Left colon (tissue), 2 donors: ENCODE measurements at places on chromosomes 16 and 17. TPM values are rescaled to one million over a fixed set of nuclear protein-coding genes. Genes with fewer than 3 reads are reported as not detected.

- no peak for DNase-seq
Observed at GRCh38 chr17:6482105-6482455, 37.8 kb downstream of the PIMREG start.

DNA sequence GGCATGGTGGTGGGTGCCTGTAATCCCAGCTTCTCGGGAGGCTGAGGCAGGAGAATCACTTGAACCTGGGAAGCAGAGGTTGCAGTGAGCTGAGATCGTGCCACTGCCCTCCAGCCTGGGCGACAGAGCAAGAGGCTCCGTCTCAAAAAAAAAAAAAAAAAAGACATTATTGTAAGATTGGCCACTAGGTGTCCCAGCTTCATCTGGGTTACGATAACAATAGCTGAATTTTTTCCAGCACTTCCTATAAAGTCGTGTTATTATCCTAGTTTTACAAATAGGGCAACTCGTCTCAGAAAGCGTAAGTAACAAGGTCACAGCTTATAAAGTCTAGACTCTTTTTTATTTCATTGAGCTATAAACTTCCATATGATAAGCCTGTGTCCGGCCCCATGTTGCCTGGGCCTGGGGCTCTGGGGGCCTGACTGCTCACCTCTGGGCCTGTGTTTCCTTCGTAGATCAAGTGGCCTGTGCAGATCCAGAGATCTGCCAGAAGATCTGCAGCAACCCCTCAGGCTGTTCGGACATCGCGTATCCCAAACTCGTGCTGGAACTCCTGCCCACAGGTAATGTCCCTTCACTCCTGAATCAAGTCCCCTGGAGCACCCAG, 60.5 kb downstream of the SLC5A11 start:
- no peak for DNase-seq

DNA sequence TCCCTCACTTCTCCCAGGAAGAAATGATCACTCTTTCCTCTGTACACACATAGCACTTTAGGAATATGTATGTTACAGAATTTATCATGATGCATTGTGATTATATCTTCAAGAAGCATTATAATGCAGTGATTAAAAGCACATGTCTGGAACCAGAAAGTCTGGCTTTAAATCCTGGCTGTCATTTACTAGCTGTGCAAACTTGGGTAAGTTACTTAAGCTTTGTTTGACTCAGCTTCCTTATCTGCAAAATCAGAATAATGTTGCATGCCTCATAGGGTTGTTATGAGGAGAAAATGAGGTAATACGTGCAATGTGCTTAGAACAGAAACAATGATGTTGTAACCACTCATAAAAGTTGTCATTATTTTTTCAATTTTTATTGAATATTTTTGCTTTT, 156.3 kb upstream of the ZKSCAN2 start:
- no peak for DNase-seq

- no peak for DNase-seq
Observed at GRCh38 chr17:72376526-72377345, 255.9 kb downstream of the SOX9 start.

- no peak for DNase-seq
Observed at GRCh38 chr17:2184993-2185931, 118.3 kb downstream of the SMG6 start.

Gene CD79B
- total RNA-seq: 2.0 TPM

GRCh38 chr16:17078931-17079631, 391.7 kb downstream of the XYLT1 start:
- no peak for DNase-seq
